ENCODE measurements at places on chromosomes 6 and 20.

- peak; percentile 35 for DNase-seq
Observed at GRCh38 chr6:169079650-169080049, 174.0 kb downstream of the THBS2 start.

DNA sequence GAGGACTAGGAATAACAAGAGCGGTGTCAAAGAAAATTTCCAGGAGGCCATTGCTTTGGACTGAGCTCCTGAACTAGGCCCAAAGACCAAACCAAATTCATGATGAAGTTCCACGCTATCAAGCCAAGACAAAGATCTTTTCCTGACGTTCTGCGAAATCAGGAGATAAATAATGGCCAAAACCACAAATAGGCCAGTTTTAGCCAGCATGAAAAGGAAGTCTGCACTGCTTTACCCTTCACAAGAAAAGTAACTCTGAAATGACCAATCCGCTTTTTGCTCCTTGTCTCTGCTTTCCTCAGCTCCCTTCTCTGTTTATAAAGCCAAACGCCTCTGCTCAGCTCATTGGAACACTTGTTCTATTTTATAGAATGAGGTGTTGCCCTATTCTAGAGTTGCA lies 6.7 kb downstream of the NCOA5 start:
- peak; percentile 41 for DNase-seq

- peak; percentile 18 for DNase-seq
Observed at GRCh38 chr20:58389324-58389967, 417 bp downstream of the VAPB start.

DNA sequence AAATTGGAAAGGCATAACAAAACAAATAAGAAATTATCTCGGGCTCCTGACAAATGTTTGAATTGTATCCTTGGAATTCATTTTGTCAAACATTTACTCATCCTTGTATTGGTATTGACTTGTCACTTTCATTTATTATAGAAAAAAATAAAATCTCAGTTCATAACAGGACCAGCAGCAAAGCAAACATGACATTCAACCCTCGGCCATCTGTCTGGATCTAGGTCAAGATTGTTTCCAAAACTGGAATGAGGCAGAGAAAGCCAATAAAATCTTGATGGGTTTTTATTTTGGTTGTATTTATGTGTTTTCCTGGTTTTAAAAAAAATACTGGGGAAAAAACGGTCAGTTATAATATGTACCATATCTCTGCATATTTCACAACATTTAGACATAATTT lies 42.9 kb upstream of the FABP7 start:
- no peak for DNase-seq

- peak; percentile 27 for DNase-seq
Observed at GRCh38 chr6:41713650-41714291, 21.6 kb downstream of the TFEB start.

- DNase-seq, result no peak
Observed at GRCh38 chr6:90227213-90227612, 69.4 kb downstream of the BACH2 start.

GRCh38 chr6:125285936-125286335 lies 15.8 kb downstream of the HDDC2 start:
- DNase-seq, result no peak

DNA sequence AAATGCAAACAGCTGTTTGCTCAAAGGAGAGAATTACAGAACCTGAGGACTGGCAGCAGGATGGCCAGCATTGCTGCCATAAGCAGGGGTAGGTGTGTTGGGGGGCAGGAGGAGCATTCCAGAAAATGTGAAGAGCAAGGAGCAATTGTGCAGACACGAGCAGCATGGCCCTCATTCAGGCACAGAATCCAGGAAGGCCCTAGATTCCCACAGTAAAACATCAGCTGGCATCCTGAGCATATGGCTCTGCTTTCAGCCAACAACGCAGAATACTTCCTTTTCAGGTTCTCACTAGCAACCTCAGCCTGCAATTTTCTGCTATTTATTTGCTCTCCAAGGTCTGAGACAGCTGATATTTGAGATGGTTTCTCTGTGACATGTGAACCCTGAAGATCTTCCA lies 243.4 kb upstream of the POU3F2 start:
- no peak for DNase-seq

GRCh38 chr6:28988536-28989311 lies 16.4 kb downstream of the ZNF311 start:
- DNase-seq, result peak; percentile 38

DNA sequence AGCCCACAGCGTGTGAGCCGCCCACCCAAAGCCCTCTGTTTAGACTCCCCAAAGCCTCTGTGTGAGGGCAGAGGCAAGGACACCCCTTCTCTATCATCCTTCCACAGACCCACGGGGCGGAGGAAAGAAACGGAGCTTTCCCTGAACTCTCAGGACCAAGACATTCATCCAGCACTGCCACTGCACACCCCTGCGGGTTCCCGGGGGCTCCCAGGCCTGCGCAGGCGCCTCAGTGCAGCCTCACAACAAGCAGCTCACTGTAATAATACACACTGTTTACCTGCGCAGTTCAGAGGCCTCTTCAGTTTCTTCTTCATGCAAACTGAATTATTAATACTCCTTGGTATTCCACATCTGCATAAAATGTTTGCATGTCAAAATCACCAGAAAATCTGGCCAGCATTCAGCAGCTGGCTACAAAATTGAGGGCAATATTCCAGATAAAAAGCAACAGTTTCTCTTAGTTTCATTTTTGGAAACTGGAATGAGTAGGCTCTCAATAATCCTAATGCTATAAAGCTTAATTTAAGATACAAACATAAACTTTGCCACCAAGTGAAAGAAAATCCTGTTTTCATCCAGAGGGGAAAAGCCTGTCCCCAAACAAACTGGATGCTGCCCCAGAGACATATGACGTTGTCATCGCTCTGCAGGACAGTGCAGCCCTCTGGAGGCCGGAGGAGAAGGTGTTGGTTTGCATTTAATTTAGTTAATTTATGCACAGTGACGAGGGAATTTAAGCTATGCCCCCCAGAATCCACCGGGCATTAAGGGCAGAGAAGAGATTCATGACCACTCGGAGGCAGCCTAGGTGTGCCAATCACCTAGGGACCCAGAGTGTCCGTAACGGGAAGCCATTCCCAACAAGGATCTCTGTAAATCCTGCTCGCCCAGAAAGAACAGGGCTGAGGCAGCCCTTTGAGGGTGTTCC lies 45.3 kb downstream of the NINL start:
- no peak for DNase-seq

DNA sequence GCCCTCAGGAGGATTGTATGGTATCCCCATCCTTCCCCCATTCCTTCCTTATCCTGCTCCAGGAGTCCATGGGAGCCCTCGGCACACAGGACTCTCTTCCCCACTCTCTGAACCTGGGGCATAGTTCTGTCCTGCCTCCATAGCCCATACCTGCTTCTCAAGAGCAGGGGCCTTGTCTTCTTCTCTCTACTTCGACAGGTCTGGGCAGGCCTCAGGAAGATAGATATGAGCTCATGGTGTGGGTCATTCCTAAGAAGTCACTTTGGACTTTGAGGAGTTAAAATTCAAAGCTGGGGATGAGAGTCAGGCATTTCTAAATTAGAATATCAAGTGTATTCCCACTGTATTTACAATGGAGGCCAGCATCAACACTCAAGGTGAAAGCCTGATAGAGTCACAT lies 8.4 kb upstream of the ADA start:
- no peak for DNase-seq

- DNase-seq, result no peak
Observed at GRCh38 chr6:47353871-47354270, 44.2 kb upstream of the TNFRSF21 start.

- no peak for DNase-seq
Observed at GRCh38 chr6:91874971-91875370, 1288.1 kb upstream of the MAP3K7 start.

DNA sequence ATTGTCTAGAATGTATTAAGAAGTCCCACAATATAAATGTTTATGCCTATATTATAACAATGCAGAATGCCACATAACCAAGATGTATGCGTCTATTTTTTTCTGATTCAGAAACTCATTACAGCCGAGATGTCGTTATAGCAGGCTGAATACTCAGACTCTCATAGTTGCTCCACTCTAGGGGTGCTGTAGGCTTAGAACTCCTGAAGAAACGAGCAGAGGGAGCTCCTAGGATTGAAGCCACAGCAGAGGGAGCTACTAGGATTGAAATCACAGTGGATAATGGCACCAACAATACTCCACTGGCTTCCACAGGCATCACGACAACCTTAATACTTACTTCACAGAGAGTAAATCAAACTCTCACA lies 208.9 kb downstream of the KIF16B start:
- DNase-seq, result no peak

DNA sequence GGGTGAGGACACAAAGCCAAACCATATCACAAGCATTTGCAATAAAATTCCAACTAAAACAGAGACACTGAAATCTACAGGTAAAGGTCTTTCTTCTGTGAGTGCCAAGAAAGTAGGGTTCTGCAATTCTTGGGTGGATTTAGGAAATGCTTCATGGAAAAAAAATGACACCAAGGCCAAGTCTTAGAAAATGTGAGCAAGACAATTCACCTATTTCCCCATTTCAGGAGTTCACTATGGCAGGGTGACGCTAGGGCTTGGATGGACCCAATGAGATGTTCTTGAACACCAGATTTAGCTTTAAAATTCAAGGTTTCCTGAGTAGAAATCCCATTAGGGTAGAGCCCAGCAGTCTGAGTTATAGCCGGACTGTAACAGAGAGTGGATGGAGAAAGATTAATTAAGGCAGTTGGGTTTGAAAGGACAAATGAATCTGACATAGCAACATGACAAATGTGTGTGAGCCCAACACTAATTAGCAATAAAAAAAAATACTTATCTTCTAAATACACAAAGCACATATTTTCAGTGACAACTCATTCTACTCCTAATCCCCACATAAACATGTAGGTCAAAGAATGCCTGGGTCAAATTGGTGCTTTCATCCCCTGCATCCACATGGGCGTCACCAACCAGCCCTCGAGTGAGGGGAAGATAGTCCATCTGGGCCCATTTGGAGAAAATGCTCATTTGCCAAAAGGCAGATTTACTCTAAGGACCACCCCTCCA lies 180.4 kb upstream of the JARID2 start:
- peak; percentile 71 for DNase-seq

GRCh38 chr20:49584418-49585382 lies 16.8 kb upstream of the PTGIS start:
- DNase-seq, result no peak

GRCh38 chr6:90695316-90695715 lies 108.4 kb upstream of the MAP3K7 start:
- no peak for DNase-seq

GRCh38 chr6:336159-337114 lies 44.1 kb downstream of the DUSP22 start:
- DNase-seq, result no peak

DNA sequence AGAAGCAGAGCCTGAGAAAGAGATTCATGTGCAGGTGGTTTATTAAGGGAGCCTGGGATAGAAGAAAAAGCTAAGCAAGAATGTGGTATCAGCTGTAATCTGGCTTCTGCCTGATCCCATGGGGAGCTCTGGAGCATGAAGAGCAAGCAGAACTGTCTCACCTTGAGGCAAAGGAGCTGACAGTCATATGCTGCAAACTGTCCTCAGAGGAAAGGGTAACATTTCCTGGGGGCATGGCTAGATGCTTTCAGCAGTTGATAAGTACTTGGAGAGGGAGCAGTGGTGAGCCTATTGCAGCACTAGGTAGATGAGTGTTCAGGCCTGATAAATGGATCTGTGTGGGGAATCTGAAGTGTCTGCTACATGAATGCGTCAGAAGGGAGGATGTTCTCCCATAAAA lies 621.5 kb upstream of the BTBD3 start:
- DNase-seq, result no peak

DNA sequence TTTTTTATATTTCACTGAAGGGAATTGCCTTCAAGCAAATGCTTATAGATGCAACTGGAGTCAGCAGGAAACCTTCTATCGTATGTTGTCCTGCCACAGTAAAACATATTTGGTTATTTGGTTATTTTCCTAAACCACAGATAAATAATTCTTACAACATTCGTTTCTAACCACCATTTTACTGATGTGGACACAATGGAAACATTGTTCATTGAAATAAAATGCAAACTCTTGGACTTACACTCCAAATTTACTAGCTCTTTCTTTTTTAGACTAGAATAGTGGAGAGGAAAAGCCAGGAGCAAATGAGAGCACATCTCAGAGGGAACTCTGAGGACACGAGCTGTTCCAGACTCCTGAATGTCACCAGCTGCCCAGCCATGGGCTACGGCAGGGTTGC lies 114.8 kb downstream of the RPS12 start:
- peak; percentile 27 for DNase-seq

DNA sequence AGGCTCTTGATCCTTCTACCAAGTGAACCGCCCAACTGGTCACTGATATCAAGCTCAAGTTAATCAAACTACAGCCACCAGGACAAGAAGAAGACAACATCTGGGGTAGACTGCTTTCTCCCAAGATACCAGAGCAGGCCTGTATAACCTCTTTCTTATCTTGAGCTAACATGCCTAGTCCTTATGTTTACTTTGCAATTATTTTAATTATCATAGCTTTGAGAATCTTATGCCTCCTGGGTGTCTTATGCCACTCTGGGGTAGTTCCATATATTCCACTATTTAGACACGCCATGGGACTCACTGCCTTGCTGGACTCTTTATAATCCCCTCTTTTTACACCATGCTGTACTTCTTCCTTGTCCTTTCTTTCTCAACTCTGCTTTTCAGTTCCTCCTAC lies 41.5 kb upstream of the ECI2 start:
- DNase-seq, result no peak

DNA sequence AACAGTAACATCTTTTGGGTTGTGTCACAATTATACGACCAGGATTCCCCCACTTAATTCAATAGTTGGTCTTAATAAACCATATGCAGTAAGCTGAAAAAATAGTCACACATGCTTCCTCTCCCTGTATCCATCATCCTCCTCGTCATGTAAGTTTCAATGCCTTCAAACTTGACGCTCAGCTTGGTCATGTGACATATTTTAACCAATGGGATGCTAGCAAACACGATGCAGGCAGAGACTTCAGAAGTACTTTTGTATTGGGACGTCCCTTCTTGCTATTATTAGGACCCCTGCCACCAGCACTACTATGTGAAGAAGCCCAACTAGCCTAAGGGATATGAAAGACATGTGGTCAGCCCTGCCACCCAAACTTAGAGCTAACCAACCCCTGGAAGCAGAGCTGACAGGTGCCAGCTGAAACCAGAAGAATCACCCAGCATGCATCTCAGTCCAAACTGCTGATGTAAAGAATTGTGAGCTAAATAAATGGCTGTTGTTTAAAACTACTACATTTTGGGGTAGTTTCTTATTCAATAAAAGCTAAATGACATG lies 49.3 kb downstream of the CGA start:
- no peak for DNase-seq

GRCh38 chr6:27494987-27495385 lies 22.1 kb upstream of the ZNF184 start:
- no peak for DNase-seq
